Activated naive CD4-positive, alpha-beta T cell treated with anti-CD3 and anti-CD28 coated beads, Interleukin-2, amount 50 U/mL, for 72 hours (primary cell): ENCODE measurements at places on chromosomes 11 and 22. TPM values are rescaled to one million over a fixed set of nuclear protein-coding genes. Genes with fewer than 3 reads are reported as not detected.

Gene SCGB1C1
- 0.64 TPM for total RNA-seq

Gene C11orf87
- total RNA-seq: not detected

GRCh38 chr11:124036666-124037065, 4.5 kb downstream of the OR10G7 start:
- DNase-seq: no peak

- no peak for DNase-seq
These were observed 63.9 kb upstream of the CSNK2A3 start for GRCh38 chr11:11416917-11417316.

Gene GAL3ST1
- total RNA-seq: not detected

DNA sequence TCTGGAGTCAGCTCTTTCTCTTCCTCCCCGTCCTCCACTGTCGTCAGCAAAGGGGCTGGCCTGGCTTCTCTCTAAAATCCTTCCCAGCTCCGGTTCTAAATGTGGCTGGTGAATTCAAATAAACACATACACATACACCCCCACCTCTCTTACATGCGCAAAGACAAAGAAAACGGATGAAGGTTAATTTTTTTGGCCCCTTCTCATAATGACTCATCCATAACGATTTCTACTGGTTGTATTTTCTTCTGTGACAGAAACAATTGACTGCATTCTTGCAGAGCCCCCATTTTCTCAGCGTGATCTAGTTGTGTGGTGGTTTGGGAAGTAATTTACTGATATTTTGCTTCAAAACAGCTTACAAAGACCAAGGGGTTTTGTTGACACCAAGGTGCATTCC, 130.0 kb upstream of the NTM start:
- DNase-seq: no peak

Gene TTC28
- total RNA-seq: 0.66 TPM

DNA sequence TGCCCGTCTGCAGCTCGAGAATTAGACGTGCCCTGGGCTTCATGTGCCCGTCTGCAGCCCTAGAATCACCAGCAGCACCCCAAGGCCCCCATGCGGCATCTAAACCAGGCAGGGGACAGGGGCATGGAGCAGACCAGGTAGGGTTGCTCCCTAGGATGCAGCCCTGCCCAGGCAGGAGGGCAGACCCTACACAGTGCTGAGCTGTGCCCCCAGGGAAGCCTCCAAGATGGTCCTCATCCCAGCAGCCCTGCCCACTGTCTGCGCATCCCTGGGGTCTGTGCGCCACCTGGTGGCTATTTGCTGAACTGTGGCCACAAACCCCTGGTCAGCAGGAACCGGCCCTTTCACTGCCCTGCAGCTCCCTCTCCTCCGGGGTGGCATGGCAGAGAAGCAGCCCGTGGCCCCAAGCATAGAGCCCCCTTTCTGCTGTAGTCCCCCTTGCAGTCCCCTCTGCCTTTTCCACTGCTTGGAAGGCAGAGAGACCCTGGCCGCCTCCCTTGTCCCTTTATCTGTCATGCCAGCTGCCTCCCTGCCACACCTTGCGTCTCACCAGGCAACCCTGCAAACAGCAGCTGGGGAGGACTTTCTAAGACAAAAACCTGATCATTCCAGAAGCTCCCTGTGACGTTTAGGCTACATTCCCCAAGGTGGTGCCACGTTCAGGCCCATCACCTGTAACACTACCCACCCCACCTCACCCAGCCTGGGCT, 86.6 kb downstream of the KCNQ1 start:
- DNase-seq: peak; percentile 67

Gene TREH
- not detected for total RNA-seq

GRCh38 chr11:6695377-6695776, 12.2 kb upstream of the MRPL17 start:
- no peak for DNase-seq

DNA sequence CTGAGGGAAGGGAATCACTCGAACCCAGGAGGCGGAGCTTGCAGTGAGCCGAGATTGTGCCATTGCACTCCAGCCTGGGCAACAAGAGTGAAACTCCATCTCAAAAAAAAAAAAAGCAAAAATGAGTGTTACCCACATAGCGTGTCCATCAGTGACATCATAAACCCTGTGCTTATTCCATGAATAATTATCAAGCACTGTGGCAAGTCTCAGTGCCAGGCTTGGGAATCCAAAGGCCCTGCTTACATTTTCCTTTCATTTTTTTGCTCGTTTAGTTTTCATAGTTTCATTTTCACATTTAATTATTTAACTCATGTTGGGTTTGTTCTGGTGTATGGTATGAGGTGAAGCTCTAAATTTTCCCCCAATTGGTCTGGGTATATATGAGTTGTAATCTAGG, 46.5 kb downstream of the NEU3 start:
- DNase-seq: no peak

- DNase-seq: no peak
These were observed 26.3 kb downstream of the RPS6KA4 start for GRCh38 chr11:64384981-64385944.

DNA sequence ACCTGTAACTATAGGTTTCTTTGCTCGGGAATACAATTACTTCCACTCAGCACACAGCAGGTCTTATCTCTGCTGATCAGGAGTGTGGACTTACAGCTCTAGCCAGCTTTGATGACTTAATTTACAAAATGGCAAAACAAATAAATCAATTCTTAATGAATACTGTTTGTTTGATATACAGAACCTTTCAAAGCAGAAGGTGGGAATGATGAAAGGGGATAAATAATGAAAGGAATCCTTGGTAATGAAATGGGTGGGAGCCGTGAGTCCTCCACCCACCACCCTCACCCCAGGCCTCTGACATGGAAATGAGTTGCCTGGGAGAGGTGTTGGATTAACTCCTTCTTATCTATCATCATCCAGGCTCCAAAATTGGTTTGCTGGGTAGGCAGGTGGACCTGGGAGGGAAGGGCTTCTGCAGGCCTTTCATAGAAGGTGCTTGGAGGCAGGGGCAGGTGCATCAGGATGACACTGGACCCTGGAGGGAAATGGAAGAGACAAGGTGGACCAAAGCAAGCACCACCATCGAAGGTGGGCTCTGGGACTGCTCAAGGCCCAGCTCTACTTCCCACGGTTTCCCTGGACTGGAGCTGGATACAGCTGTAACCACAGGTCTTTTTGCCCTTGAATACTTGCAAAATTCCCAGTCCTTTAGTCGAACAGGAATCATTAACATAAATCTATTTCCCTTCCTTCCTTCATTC, 23.0 kb downstream of the POU2AF1 start:
- DNase-seq: no peak

DNA sequence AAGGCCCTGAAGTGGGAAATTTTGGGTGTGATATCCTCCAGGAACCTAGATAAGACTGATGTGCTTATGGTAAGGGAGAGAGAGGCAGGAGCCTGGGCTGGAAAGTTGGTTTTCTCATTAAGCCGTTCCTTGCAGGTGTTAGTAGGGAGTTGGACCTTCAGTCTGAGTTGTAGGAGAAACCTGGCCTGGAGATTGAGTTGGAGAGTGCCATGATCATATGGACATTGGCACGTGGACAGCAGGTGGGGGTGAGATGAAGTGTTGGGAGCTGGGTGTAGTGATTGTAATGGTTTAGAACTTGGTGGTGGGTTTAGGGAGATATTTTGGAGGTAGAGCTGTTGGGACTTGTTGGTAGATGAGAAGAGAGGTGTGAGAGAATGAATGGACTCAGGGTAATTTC, 4.9 kb downstream of the PPP6R2 start:
- no peak for DNase-seq

DNA sequence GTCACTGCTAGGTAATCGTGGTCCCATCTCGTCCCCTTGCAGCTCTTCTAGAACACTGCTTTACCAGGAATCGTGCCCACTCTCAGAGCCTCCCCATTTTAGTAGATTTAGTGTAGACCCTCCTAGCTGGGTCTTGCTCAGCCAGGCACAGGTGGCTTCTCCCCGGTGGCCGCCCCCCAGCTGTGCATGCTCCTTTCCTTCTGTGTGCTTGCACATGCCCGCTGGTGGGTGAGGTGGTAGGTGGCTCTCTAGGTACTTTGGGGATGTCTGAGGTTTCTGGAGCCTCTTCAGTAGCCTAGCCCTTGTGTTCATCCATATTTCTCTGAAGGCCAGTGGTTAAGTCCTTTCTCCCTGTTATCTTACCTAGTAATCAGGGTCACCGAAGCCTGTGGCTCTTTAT, 5.6 kb downstream of the TUB start:
- DNase-seq: no peak

- DNase-seq: no peak
These were observed 16.7 kb downstream of the BCL9L start for GRCh38 chr11:118908901-118909618.

Gene BEST1
- total RNA-seq: 0.18 TPM

GRCh38 chr22:20238536-20238900, 29.6 kb downstream of the RTN4R start:
- peak; percentile 71 for DNase-seq

GRCh38 chr11:96062134-96062533, 138.2 kb upstream of the MTMR2 start:
- DNase-seq: peak; percentile 32

- DNase-seq: no peak
These were observed 3.5 kb downstream of the ME3 start for GRCh38 chr11:86668929-86669328.

- DNase-seq: no peak
These were observed 43.2 kb upstream of the CHKA start for GRCh38 chr11:68164437-68164836.

Gene TMEM258
- total RNA-seq: 153 TPM

Gene ADM2
- total RNA-seq: 6.0 TPM

GRCh38 chr22:36374603-36375024, 13.2 kb downstream of the MYH9 start:
- DNase-seq: peak; percentile 61

DNA sequence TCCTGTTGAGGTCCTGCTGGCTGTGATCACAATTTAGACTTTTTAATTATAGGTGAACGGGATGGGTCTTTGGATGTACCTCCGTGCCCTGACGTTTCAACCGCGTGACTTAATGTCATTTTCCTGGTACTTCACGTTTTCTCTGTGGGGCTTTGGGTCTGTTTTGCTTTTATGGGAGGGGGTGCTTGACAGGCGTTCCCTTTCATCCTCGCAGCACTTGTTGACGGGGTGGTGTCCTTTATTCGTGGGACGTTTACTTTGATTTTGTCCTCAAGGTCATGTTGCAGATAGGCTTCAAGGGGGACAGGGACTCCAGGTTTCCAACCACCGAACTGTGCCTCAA, 994 bp downstream of the PPP6R3 start:
- no peak for DNase-seq

Gene CTSC
- total RNA-seq: 46.1 TPM

DNA sequence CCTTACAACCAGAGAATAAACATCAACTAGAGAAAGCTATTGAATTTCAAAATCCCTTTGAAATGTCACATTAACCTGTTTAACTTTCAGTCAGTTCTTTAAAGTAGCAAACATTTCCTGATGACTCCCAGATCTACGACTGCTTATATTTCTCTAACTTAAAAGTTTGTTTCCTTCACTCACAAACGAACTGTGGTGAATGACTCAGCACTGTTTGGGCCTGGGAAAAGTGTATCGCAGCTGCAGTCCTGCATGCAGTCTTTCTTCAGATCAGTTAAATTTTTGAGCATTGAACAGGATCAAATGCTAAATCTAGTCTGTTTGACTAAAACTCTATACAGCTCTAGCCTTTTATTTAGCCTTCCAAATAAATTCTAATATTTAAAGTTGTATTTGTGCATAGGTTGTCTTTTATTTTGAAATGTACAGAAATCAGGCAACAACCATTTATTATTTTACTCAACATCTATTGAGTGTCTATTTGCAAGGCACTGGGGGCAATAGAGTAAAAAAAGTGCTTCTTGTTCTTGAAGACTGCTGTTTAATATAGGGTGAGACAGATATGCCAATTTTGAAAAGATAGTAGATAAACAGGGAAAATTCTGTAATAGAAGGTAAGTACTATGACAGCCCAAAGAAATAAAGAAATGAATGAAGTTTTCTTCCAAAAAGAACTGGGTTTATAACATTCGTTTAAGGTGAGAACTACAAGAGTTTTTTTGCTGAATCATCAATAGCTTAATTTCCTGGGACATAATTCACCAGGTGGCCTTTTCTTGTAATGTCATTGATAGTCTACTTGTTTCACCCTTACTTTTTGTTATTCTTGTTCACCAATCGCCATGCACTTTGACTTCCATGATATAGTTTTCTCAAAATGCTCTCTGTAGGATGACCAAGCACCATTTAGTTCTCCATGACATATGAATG, 235.4 kb downstream of the METTL15 start:
- no peak for DNase-seq

DNA sequence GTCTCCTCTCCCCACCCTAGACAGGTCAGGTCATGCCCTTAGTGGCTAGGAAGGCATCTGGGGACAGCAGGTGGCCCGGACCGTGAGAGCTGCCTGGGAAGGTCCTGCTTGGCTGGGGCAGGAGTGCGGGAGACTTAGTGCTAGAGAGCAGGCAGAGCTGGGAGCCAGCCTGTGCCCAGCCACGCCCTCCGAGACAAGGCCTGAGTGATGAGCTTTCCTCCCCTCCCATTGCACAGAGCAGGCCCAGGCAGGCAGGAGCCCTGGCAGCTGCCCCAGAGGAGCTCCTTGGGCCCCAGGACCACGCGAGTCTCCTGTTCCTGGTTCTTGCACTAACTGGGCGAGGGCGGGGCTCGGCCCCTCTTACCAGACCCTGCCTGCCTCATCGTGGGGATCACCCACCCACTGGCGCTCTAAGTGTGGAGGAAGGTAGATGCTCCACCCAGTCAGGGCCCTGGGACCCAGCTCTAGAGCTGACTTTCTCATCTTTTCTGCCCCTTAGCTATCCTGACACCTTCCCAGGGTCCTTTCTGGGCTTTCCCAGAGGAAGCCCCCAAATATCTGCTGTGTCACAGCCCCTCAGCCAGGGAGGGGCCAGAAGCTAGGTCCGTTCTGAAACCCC, 44.9 kb downstream of the MACROD1 start:
- DNase-seq: no peak

GRCh38 chr11:112174789-112175598, at the start of gene BCO2:
Gene BCO2 (plus strand): TSS chr11:112175512. CDS start chr11:112175602, 90 bp downstream.
- peak; percentile 30 for DNase-seq

- no peak for DNase-seq
These were observed 53.8 kb upstream of the THY1 start for GRCh38 chr11:119476666-119477331.

Gene DTX4
- 0.16 TPM for total RNA-seq

- no peak for DNase-seq
These were observed 128.4 kb downstream of the OPCML start for GRCh38 chr11:133403900-133404299.

Gene LRRC56
- total RNA-seq: 1.7 TPM

GRCh38 chr22:32353292-32353691, 4.4 kb upstream of the RFPL3 start:
- DNase-seq: no peak

DNA sequence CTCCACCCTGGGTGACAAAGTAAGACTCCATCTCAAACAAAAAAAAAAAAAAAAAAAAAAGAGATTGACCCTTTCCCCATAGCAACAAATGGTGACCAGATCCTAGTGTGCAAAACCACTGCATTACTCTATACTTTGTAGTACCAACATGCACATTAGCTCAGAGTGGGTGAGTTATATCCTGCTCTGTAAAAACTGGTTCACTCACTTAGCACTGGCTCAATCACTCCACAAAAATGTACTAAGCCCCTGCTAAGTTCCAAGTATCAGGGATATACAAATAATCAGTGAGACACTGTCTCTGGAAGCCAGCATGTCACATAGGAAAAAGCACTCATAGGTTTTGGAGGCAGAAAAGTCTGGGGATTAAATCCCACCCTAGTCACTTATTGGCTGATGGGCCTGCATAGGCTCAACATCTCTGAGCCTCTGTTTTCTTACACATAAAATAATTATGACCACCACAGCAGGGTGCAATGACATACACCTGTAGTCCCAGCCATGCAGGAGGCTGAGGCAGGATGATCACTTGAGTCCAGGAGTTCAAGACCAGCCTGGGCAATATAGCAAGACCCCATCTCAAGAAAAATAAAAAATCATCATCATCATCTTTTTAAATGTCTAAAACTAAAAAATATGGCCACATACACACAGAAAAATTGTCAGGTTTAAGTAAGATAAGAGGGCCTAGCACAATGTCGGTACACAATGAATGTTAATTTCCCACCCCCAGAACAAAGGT, 11.9 kb downstream of the FAM168A start:
- no peak for DNase-seq
